GOT3 (cell line): ENCODE measurements at places on chromosomes 5 and 9.

DNA sequence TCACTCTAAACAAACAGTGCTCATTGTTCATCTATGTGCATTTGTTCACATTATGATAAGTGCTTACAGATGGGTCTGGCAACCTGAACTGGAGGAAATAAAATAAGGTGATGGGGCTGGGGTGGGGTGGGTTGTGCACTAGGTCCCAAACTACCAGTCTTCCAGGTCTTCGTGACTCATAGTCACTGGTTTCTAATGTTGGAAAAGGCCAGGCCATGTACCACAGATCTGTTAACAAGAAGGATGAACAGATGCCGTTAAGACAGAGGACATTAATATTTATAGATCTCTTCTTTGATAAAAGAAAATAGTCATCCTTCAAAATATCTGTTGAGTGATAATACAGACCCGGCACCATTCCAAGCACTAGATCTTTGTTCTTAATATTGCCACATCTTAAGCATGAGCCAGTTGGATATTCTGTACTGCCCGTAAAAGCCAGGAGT lies 71.4 kb upstream of the STARD4 start:
- DNase-seq: no peak

DNA sequence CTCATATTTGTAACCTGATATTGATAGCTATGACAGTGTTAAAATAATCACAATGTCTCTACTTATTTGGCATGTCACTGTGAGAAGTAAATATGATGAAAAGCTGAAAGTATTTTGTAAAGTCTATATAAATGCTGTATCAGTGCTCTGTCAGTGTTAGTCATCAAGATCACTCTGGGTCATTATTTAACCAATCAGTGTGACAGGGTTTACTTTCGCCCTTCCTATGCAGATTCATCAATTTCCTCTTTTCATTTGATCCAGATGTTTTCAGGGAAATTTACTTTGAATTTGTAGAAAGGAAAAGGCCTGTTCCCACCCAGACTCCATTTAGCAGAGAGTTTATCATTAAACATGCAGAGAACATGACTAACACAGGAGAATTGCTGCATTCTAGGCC lies 9.9 kb upstream of the PCSK5 start:
- no peak for DNase-seq

DNA sequence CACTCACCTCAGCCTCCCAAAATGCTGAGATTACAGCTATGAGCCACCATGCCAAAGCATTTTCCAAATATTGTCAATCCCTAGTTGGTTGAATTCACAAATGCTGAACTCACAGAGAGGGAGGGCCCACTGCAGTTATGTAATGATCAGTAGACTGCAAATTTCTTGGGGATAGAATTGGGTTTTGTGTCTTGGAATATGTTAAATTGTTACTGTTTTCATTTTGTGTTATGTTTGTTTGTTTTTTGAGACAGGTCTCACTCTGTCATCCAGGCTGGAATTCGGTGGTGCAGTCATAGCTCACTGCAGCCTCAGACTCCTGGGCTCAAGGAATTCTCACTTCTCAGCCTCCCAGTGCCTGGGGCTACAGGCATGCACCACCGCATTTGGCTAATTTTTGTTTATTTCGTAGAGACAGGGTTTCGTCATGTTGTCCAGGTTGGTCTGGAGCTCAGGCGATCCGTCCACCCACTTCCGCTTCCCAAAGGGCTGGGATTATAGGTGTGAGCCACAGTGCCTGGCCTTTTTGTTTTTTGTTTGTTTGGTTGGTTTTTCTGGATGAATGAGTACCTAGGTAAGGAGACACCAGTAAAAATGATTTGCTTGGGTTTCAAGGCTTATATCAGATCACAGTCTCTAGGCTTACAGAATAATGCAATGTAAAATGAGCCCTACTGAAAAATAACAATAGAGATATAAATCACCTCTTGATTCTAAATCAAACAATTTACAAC lies 31.5 kb upstream of the LMNB1 start:
- no peak for DNase-seq

DNA sequence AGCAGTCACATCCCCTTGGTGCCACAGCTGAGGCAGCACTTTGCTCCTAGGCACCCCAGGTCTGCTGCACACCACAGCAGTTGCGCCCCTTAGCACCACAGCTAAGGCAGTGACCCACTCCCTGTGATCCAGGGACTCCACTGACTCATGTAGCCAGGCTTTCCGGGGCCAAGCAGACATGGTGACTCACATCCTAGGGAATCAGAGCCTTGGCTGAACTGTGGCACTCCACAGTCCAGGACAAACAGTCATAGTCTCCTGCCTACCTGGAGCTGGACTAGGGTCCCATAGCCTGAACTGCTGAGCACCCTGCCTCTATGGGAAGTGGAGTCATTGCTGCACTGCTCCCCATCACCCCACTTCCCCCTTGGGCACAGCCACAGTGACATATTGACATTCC lies 338.7 kb downstream of the NPR3 start:
- DNase-seq: peak; percentile 5

- no peak for DNase-seq
Observed at GRCh38 chr5:39906146-39906545, 481.4 kb upstream of the DAB2 start.

DNA sequence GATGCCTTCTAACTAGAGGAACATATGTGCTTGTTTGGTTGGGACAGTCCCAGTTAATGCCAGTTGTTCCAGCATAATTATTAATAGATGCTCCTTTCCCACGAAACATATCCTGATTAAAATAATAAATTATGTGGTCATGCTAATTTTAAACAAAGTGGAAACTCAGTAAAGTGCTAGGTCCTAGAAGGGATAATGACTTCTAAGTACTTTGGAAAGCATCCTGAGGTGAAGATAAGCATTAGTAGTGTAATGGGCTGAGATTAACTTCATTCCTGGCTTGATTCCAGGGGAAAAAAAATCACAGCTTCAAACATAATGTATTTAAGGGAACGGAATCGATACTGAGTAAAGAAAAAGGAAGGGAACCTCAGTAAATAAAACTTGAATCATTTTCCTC lies 213.7 kb upstream of the SNX2 start:
- no peak for DNase-seq

DNA sequence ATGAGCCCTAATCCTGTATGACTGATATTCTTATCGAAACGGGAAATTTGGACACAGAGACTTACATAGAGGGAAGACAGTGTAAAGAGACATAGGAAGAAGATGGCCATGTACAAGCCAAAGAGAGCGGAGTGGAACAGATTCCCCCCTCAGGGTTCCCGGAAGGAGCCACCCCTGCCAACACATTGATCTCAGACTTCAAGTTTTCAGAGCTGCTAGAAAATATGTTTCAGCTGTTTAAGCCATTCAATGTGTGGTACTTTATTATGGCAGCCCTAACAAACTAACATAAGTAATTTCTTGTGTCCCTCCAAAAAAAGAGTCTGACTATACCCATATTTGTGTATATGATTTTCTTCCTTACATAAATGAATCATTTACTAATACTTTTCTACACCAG lies 128.0 kb upstream of the STC2 start:
- DNase-seq: no peak

GRCh38 chr5:103271570-103272289 lies 13.2 kb downstream of the MACIR start:
- DNase-seq: no peak

DNA sequence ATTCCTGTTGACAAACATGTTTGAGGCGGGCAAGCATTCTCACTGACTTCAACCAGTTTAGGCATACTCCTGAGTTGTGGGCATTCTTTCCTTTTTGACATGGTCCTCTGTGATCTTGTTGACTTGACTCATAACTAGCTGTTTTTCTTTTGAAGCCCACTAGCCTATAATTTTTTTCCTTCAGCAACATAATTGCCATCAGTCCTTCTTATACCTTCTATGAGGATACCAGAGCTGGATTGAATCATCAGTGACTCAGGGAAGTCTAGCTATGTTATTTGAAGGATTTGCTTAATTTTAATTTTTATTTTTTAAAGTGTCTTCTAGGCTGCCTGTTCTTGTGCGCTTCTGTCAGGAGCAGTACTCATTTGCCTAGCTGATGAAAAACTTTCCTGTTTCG lies 259.5 kb downstream of the NR3C1 start:
- no peak for DNase-seq

GRCh38 chr9:114549697-114550330 lies 37.8 kb upstream of the ATP6V1G1 start:
- DNase-seq: no peak

GRCh38 chr9:124218987-124219461 lies 38.7 kb upstream of the NEK6 start:
- no peak for DNase-seq

DNA sequence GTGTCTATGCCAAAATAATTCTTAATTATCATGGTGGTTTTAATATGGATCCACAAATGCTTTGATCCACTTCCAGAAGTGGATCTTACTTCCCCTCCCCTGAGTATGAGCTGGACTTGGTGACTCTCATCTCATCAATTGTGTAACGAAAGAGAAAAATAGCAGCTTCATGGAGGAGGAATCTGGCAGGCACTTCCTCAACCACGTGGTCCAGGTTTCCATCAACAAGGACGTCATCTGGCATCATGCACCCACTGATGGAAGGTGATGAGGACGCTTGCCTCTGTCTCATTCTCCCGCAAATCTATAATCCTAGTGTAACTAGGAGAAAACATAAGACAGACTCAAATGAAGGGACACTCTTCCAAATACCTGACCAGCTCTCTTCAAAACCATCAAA lies 54.6 kb upstream of the S1PR3 start:
- no peak for DNase-seq

GRCh38 chr5:141945511-141946051 lies 12.4 kb downstream of the PCDH12 start:
- DNase-seq: no peak

DNA sequence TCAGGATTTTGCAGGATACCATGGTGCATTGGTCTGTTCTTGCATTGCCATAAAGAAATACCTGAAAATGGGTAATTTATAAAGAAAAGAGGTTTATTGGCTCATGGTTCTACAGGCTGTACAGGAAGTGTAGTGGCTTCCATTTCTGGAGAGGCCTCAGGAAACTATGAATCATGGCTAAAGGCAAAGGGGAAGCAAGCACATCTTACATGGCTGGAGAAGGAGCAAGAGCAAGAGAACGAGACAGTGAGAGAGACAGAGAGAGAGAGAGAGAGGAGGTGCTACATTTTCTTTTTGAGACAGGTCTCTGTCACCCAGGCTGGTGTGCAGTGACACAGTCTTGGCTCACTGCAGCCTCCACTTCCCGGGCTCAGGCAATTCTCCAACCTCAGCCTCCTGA lies 43.9 kb downstream of the P4HA2 start:
- DNase-seq: no peak

GRCh38 chr5:76487821-76488220 lies 84.7 kb downstream of the IQGAP2 start:
- no peak for DNase-seq

GRCh38 chr9:131809941-131810344 lies 70.1 kb upstream of the RAPGEF1 start:
- DNase-seq: no peak

GRCh38 chr5:168114444-168115017 lies 176.9 kb upstream of the WWC1 start:
- DNase-seq: no peak

DNA sequence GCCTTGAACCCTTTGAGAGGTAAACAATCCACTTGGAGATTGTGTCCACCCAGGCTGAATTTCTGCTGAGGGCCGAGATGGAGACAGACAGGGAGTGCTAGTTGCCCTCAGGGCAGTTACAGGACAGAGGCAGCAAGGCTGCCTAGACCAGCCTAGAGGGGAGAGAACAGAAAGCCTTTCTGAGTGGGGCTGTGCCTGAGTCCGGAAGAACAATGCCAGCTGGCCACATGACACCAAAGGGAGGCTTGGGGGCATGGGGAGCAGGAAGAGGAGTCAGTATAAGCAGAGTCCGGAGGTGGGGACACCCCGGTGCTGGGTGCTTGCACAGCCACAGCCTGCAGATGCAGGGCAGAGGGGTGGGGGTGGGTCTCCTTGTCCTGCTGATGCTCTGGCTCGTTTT lies 145.7 kb downstream of the CFAP90 start:
- DNase-seq: no peak

DNA sequence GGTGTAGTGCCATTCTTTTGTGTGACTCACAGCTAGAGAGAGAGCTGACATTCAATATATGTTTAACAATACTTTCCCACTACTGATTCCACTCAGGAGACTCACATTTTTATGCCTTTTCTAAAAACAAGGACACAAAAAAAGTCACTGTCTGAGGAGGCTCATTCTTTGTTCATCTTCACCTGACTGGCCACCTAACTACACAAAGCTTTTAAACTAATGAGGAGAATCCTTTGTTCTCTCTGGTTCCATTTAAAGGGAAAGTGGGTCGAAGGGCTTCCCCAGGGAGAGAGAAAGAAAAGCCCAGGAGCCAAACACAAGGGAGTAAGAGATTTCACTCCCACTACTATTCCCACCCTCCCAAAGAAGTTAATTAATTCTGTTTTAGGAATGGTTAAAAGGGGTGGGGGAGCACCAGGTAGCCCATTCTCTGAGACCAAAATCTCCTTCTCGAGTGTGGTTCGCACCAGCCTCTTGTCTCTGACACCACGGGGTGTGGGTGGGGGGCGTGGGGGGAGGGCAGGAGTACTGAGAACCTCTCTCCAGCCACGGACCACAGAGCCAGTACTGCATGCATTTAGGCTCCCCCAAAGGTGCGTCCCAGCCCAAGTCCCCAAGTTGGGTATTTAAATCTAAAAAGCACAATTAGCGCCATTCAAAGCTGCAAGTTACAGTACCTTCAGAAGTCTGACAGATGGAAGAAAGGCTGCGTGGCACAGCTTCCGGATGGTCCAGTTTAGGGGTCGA lies 747 bp downstream of the TRPM3 start:
- no peak for DNase-seq

GRCh38 chr5:73630765-73631164 lies 4.8 kb downstream of the ARHGEF28 start:
- no peak for DNase-seq

GRCh38 chr5:150246835-150247234 lies 42.7 kb downstream of the CAMK2A start:
- DNase-seq: no peak

GRCh38 chr9:125759764-125760129 lies 12.6 kb downstream of the PBX3 start:
- no peak for DNase-seq

DNA sequence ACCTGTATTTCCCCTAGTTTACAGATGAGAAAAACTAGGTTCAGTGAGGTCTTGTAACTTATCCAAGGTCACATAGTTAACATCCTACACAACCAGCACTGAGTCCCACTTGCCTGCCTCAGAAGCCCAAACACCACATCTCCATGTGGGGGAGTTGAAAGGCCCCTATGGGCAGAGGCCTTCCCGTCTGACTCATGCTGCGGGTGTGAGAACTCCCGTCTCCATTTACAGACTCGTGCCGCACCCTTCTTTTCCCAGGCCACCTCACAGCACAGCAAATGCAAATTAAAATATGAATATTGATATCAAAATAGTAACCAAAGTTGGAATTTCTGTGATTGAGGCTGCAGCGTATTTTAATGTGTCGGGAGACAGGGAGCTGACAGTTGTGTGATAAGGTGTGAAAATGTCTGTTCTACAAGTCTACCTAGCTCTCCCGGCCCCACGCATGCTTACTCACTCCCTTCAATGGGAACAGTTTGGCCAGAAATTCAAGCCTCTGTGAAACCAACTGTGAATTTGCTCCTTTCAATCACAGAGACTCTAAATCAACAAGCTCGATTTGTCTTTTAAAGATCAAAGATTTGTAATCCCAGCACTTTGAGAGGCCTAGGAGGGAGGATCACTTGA lies 90.1 kb downstream of the CRB2 start:
- no peak for DNase-seq
